ENCODE measurements at places on chromosomes 7 and 10.
A peak's percentile ranks its signal among the peaks of the same experiment; 100 is the strongest.

- no peak for DNase-seq
These were observed 35.7 kb upstream of the SRRM3 start for GRCh38 chr7:76165973-76166403.

DNA sequence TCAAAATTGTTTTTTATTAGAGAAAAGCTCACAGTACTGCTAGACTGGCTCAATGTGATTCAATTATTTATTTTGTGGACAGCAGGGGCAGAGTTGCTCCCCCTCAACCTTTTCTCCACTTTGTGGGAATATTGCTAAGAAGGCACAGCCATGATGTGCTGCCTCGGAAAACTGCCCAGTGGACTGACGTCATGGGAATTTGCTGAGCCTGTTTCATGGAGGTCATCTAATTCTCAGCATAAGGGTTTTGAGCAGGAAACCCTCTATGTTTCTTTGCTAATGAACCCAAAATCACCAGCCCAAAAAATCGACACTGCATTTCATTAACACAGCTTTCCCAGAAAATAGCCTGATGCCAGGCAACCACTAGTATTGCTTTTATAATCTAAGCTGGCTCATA lies 228.8 kb upstream of the FAM3C start:
- DNase-seq, result no peak

DNA sequence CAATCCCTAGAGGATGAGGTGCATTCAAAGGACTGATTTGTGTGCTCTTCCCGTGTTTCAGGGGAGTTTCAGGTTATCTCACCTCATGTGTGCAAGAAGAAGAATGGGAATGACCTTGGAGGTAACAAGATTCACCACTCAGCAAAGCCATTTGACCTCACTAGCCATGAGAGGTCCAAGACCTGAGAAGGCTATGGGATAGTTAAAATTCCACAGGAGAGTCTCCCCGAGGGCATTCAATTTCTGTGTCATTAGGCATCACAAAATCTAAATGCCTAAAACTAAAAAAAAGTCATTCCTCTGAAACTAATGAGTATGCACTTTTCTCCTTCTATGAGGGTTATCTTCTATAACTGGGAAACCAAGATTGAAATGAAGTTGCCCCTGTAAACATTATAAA lies 433.4 kb downstream of the KCNMA1 start:
- no peak for DNase-seq

DNA sequence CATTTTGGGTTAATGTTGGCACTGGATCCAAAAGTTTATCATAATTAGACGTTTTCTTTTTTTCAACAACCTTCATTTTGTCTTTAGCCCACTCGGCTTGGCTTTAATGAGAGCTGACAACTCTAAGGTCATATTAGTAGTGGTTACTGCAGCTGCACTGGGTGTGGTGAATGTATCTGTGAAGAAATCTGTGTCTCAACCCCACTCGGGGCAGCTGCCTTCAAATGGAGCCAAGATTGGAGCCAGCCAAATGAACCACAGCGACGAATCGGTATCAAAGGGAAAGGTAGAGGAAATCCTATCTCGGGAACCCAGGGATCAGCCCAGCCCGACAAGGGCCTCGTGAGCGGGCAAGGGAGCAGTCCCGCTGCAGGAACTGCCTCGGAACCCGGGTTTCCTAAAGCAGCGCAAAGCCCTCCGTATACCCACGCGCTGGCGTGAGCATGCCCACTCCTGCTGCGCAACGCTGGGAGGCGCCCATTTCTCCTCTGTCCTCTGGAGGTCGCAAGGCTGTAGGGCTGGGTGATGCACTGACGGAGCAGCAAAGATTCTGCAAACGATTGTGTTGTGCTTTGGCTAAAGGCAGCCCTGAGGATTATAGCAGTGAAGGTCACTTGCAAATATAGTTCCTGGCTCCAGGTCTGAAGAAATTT lies 98.7 kb upstream of the MBL2 start:
- no peak for DNase-seq

DNA sequence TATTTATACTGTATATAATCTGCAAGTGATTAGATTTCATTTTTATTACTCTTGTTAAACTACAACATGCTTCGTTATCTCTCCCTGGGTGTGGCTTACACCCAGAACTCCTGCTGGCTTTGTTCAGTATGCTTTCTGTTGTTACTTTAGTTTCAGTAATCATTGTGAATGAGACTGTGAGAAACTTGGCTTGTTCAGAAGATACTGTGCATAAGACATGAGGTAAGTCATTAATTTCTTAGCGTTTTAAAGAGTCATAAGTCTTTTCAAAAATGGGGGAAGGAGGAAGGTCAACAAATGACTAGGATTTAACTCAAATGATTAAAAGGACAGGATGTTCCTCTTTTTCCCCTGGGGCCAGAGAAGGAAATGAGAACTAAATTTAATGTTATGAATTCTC lies 11.6 kb upstream of the ADD3 start:
- DNase-seq, result no peak

GRCh38 chr7:95198863-95199262 lies 125.5 kb downstream of the PON1 start:
- no peak for DNase-seq

GRCh38 chr7:128022631-128023532 lies 8.4 kb downstream of the LRRC4 start:
- DNase-seq, result peak; percentile 42

DNA sequence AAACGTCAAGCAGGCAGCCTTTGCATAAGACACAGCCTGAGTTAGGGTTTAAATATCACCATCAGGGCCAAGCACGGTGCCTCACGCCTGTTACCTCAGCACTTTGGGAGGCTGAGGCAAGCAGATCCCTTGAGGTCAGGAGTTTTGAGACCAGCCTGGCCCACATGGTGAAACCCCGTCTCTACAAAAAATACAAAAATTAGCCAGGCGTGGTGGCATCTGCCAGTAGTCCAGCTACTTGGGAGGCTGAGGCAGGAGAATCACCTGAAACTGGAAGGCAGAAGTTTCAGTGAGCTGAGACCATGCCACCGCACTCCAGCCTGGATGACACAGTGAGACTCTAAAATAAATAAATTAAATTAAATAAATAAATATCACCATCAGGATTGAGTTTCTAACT lies 33.0 kb downstream of the SRPK2 start:
- no peak for DNase-seq

DNA sequence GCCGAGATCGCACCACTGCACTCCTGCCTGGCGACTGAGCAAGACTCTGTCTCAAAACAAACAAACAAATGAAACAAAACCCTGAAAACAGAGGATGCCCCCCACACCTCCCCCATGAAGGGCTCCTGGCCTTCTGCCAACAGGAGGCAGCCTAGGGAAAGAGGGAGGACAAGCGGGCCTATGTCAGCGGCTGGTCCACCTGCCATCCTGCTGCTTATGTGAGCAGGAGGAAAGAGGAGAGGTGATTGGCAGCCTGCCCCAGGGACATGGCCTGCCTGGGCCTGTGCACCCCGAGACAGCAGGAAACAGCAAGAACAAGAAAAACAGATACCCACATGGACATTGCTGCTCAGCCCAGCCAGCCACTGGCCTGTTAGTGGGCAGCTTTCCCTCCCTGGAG lies 9.1 kb upstream of the ZNF316 start:
- no peak for DNase-seq

DNA sequence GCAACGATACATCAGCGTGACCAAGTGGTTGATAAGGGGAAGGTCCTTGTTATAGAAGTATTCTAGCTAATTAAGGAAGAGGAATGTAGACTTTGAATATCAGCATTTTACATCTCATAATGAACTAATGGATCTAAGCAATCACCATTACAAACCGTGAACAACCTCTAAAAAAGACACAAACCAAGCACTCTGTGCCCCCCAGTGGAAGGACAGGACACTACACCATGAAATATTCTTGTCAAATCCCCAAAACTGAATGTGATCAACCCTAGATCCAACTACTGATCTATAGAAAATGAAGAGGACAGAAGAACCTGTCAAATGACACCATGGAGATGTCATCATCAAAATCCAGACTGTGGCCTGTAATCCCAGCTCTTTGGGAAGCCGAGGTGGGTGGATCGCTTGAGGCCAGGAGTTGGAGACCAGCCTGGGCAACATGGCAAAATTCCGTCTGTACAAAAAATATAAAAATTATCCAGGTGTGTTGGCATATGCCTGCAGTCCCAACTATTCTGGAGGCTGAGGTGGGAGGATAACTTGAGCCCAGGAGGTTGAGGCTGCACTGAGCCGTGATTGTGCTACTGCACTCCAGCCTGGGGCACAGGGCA lies 111.3 kb upstream of the CARD11 start:
- peak; percentile 3 for DNase-seq

GRCh38 chr10:79910344-79910743 lies 38.6 kb downstream of the SFTPD start:
- DNase-seq, result no peak

DNA sequence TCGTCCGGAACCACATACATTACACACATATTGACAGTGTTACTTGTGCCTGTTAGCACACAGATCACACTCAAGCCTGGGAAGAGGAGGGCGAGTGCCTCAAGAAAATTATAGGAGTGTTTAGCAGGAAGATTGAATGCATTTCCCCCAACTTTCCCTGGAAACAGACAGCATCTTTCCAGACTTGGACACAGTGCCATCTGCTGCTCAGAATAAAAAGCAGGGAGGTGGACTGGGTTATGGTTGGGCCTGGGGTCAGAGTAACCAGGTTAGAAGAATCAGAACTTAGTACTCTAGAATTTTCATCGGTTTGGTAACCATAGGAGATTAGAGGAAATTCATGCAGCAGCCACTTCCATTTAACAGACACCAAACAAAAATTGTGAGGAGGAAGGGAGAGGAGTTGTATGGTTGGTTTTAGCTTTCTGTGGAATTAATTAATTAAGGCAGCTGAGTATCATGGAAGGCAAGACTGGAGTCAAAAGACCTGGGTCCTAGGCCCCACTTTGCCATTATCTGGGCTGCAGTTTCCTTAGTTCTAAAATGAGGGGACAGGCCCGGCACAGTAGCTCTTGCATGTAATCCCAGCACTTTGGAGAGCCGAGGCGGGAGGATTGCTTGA lies 43.4 kb upstream of the OPTN start:
- DNase-seq, result no peak

DNA sequence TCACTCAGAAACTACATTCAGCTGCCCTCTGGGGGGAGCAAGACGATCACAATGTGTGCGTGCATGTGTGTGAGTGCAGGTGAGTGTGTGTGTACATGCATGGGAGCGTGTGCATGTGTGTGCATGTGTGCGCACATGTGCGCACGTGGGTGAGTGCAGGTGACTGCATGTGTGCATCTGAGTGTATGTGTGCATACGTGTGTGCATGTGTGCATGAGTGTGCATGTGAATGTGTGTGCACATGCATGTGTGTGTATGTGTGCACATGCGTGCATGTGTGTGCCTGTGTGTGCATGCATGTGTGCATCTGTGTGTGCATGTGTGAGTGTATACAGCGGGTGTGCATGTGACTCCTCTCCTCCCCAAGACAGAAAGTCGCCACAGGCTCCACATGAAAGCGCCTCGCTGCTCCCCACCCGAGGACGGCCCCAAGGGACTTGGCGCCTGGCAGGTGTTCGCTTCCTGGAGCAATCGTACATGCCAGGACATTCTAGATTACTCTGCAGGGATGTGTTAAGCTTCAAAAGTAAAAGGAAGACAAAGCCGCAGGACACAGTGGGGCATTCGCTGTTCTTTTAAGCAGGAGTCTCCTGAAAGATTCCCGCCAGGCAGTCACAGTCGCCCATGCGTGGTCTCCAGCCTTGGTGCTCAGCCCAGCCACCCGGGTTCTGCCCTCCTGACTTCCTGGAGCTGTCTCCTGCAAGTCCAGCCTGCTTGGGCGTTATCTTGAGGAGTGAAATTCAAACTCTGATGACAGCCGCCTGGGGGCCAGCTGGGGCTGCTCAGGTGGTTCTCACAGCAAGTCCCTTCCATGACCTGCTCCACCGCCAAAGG lies 42.0 kb upstream of the ADGRA1 start:
- DNase-seq, result no peak

DNA sequence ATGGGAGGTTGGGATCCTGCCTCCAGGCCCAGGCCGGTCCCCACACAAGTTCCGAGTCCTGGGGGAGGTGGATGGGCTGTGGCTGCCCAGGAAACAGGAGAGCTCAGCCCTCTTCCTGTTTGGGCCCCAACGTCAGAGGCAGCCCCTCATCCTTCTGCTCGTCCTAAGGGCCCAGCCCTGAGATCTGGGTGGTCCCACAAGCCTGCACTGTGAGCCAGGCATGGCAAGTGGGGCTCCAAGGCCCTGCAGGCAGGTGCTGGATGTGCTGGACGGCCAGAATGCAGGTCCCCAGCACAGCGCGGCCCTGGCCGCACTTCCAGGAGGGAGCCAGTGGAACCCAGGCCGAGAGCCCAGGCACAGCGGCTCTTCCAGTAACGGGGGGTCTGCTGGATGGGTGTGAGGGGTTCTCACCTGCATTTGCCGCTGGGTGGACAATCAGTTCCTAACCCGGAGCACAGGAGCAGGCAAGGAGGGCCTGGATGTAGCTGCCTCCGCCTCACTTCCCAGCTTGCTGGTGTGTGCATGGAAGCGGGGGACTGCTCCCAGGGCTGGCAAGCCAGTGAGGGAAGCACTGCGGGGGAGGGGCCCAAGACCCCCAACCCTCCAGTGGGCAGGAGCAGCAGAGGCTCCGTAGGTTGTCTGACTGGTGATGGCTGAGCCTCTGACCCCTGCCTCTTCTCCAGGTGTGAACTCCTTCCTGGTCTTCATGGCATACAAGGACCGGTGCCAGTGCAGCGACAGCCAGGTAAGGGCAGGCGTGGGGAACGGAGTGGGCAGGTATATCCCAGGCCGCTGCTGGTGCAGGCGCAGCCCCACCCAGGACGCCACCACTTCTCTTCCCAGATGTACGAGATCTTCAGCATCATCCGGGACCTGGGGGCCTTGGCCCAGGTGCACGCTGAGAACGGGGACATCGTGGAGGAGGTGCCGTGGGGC lies 9.7 kb downstream of the DPYSL4 start:
- DNase-seq, result no peak

DNA sequence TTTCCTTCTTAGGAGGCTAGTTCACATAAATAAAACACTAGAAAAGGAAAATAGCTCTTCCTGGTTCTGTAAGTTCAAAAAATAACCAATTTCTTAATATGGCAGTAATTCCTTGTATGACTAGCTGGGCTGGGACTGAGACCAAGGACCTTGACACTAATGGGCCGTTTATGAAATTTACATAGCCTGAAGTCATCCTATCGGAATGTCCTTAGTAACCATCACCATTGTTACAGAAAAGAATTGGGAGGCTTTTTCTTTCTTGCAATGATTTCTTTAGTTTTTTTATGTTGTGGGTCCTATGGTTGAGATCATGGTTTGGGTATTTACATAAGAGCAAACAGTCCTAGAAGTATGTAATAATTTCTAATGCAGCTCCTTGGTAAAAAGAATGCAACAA lies 87.1 kb upstream of the HDAC9 start:
- peak; percentile 87 for DNase-seq

- DNase-seq, result no peak
These were observed 40.7 kb upstream of the CBLL1 start for GRCh38 chr7:107703219-107703618.

GRCh38 chr7:69889338-69889975 lies 291.2 kb downstream of the AUTS2 start:
- DNase-seq, result no peak

Data from fibroblast of skin of left quadriceps (primary cell).